ENCODE measurements at places on chromosomes 2 and 18. TPM values are rescaled to one million over a fixed set of nuclear protein-coding genes. Genes with fewer than 3 reads are reported as not detected.

GRCh38 chr18:3104190-3105054 lies 91.5 kb upstream of the LPIN2 start:
- peak; percentile 53 for DNase-seq

GRCh38 chr2:12424809-12425208 lies 291.9 kb upstream of the TRIB2 start:
- DNase-seq: peak; percentile 89

- peak; percentile 95 for DNase-seq
Observed at GRCh38 chr2:240374085-240374907, 61.2 kb upstream of the GPC1 start.

GRCh38 chr2:231701456-231702373 lies 6.6 kb upstream of the PTMA start:
- DNase-seq: peak; percentile 79

AQP12B gene
- total RNA-seq: not detected

- peak; percentile 29 for DNase-seq
Observed at GRCh38 chr2:163558251-163559021, 177.4 kb downstream of the FIGN start.

DNA sequence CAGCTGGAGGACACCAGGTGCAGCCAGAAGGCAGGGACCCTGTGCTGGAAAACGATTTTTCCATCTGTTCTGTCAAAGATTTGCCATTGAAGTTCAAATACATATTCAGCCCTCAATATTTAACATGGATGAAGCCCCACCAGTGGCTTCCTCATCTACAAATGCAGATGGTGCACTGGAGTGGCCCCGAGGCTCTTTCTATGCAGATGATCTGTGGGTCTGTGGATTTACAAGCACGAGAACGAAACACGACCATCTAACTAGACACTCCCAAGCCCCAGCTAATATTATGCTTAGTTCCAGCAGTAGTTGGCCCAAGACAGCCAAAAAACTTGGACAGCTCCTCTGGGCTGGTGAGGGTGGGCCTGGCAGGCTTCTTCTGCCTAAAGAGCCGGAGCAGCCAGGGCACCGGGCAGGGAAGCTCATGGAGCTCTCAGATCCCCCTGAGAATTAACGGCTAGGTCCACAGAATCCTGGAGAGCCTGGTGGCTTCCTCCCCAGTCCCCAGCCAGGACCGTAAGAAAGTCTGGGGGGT lies 9.2 kb upstream of the IL1R2 start:
- DNase-seq: no peak

MRPL44 gene
- total RNA-seq: 34.0 TPM

GRCh38 chr2:8319219-8319618 lies 362.6 kb upstream of the ID2 start:
- no peak for DNase-seq

Data from fibroblast of lung (primary cell).